ENCODE measurements at places on chromosomes 3 and 15. TPM values are rescaled to one million over a fixed set of nuclear protein-coding genes. Genes with fewer than 3 reads are reported as not detected.

DNA sequence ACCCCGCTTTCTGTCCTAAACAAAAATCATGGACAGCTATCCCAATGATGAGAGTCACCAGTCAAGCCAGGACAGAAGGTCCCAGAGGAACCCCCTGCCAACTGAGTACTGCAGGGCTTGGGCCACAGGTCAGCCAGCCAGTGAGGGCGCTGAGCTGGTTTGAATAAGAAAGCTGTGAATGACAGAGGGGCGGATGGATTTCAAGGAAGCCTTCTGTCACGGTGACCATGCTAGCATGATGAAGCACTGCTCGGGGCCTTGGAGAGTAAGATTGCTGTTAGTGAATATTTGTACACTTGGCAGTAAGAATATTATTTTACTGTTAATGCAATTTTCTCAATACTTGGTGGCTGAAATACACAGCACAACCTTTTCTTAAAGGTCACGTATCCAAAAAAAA lies 734.0 kb upstream of the NR2F2 start:
- H3K4me1 ChIP-seq: no peaks in the 10 kb centered on the region
- H3K4me3 ChIP-seq: no peak overlapping the region
- no peaks in the 10 kb centered on the region for H3K27me3 ChIP-seq
- no peaks in the 10 kb centered on the region for H3K36me3 ChIP-seq

The ADPRH gene
- 32.0 TPM for total RNA-seq

The TYRO3 gene
- total RNA-seq: 17.3 TPM

DNA sequence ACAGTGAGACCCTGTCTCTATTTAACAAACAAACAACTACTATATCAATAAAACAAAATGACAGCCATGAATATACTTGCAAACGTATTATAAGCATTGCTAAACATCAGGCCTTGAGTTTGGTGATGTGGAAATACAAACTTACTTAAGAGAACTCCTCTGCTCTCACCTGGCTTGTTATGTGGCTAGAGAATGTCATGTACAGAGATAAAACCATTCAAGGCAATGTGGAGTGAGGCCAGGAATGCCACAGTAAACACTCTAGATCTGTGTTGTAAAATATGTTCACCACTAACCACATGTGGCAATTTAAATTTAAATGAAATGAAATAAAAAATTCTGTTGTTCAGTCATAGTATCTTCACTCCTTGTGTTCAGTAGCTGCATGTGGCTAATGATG lies 22.7 kb upstream of the RARB start:
- H3K4me3 ChIP-seq: no peak overlapping the region
- no peaks in the 10 kb centered on the region for H3K27me3 ChIP-seq
- no peak for DNase-seq

DNA sequence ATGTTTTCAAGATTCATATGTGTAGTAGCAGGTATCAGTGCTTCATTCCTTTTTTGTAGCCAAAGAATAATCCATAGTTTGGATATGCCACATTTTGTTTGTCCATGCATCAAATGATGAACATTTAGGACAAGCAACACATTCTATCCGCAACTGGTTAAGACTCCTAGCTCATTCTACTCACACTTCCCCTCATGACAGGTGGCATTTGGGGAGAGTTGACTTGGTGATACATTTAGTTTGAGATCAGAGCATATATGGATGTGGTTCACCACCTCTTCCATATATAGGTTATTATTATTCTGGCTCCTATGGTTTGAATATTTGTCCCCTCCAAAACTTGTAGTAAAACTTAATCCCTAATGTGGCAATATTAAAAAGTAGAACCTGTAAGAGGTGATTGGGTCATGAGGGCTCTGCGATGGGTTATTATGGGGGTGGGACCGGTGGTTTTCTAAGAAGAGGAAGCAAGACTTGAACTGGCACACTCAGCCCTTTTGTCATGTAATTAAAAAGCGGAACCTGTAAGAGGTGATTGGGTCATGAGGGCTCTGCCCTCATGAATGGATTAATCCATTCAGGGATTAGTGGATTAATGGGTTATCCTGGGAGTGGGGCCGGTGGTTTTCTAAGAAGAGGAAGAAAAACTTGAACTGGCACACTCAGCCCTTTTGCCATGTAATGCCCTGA lies 75.3 kb upstream of the HRH1 start:
- H3K36me3 ChIP-seq: no peaks in the 10 kb centered on the region
- H3K27me3 ChIP-seq: no peaks in the 10 kb centered on the region
- no peak overlapping the region for H3K4me3 ChIP-seq
- no peak overlapping the region for H3K27ac ChIP-seq
- H3K4me1 ChIP-seq: no peaks in the 10 kb centered on the region

DNA sequence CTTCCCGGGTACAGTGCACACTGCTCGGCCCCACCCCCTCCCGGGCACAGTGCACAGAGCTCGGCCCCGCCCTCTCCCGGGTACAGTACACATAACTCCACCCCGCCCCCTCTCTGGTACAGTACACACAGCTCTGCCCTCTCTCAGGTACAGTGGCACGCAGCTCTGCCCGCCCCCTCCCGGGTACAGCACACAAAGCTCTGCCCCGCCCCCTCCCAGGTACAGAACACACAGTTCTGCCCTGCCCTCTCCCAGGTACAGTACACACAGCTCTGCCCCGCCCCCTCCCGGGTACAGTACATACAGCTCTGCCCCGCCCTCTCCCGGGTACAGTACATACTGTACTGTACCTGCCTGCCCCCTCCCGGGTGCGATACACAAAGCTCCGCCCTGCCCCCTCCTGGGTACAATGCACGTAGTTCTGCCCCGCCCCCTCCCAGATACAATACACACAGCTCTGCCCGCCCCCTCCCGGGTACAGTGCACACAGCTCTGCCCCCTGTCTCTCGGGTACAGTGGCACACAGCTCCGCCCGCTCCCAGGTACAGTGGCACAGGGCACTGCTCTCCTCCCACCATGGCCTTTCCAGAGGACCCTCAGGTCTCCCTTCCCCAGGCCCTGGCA lies 16.4 kb upstream of the PRR20G start:
- no peaks in the 10 kb centered on the region for H3K27me3 ChIP-seq
- H3K27ac ChIP-seq: no peak overlapping the region
- no peaks in the 10 kb centered on the region for H3K36me3 ChIP-seq
- peaks cover 5% of the 10 kb centered on the region for H3K4me1 ChIP-seq

The MCTP2 gene
- total RNA-seq: 36.1 TPM

The SSR3 gene
- total RNA-seq: 158 TPM

The MELTF gene
- 5.2 TPM for total RNA-seq

DNA sequence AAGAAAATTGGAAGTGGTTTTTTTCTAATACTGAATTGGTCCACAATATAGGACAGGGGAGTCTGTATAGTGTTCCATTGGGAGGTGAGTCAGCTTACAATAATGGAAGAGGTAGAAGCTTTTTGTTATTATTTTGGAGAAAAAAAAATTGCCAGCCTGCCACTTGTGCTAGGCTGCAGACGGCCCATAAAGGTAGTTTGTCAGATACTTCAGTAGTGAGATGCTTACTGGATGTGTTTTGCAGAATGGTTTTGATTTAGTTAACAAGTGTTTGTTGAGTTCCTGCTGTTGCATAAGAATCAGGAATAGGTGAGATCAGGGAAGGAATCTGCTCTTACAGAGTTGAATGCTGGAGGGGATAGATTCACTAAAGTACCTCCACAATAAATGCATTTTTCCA lies 1.0 kb downstream of the DTWD1 start:
- peaks cover 9% of the 10 kb centered on the region for H3K36me3 ChIP-seq
- H3K27me3 ChIP-seq: no peaks in the 10 kb centered on the region
- peak overlapping the region; percentile 94 for H3K27ac ChIP-seq
- H3K4me3 ChIP-seq: peak overlapping the region; percentile 78
- peaks cover 23% of the 10 kb centered on the region for H3K4me1 ChIP-seq

DNA sequence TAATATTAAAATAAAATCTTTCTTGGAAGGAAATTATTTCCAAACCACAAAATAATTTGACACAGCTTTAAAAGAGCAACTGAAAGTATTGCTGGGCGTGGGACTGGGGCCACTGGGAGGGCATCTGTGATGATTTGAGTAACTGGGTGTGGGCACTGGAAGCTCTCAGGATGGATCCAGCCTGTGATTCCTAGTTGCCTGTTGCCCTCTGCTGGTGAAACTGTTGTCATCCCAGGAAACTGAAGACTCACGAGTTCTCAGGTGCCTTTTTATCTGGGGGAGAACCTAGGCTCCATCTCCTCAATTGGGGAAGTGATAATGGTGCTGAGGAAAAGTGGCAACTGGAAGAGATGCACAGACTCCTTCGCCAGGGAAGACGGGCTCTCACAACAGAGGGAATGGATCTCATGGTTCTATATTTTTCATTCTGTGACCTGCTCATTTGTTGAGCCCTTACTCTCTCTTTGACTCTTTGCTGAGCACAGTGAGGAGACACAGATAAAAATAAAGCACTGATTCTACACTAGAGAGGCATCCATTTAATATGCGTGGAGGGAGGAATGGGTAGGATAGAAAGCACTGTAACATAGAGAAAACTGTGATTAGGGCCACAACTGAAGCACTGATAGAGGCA lies 61.6 kb downstream of the TPRG1 start:
- H3K4me1 ChIP-seq: no peaks in the 10 kb centered on the region
- DNase-seq: peak; percentile 49
- no peaks in the 10 kb centered on the region for H3K27me3 ChIP-seq
- H3K27ac ChIP-seq: no peak overlapping the region

DNA sequence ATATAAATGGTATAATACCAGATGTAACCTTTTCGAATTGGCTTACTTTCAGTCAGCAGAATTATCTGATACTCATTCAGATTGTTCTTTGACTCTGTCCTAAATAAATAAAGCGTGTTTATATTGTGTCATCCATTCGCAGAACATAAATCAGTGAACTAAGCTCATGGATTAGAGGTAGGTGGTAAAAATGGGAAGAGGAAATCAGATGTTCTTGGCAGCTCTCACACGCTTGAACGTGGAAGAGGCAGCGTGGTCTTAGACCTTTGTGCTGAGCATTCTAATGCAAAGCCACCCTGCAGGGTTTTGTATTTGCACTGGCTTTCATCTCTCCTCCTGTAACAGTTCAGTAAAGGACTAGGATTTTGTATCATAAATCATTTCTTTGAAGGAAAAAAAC lies 441.4 kb downstream of the GABRG3 start:
- H3K4me3 ChIP-seq: no peak overlapping the region
- no peaks in the 10 kb centered on the region for H3K36me3 ChIP-seq
- no peak for DNase-seq
- H3K27ac ChIP-seq: no peak overlapping the region
- no peaks in the 10 kb centered on the region for H3K4me1 ChIP-seq
- peaks cover 4% of the 10 kb centered on the region for H3K27me3 ChIP-seq

- no peak for DNase-seq
- peaks cover 23% of the 10 kb centered on the region for H3K4me1 ChIP-seq
- H3K36me3 ChIP-seq: no peaks in the 10 kb centered on the region
- no peak overlapping the region for H3K4me3 ChIP-seq
Measured at GRCh38 chr3:88147261-88147660, 2.5 kb upstream of the C3orf38 start.

The CCR3 gene
- not detected for total RNA-seq

DNA sequence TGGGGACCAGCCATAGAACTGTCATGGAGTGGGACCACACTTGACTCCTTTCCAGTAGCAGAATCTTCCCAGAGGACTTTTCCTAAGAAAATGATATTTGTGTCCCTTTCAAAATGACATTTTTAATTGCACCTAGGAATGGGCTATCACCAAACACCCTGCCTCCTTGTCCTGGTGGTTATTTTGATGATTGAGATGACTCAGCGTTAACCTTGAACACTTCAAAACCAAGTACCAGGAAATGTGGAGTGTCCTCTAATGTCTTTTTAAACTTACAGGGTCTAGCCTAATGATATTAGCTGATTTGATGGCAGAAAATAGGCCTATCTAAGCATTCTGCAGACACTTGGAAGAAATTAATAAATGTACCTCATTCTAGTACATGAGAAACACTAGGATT lies 90.7 kb downstream of the HHLA2 start:
- no peaks in the 10 kb centered on the region for H3K27me3 ChIP-seq
- no peaks in the 10 kb centered on the region for H3K36me3 ChIP-seq
- H3K27ac ChIP-seq: no peak overlapping the region
- no peak overlapping the region for H3K4me3 ChIP-seq

DNA sequence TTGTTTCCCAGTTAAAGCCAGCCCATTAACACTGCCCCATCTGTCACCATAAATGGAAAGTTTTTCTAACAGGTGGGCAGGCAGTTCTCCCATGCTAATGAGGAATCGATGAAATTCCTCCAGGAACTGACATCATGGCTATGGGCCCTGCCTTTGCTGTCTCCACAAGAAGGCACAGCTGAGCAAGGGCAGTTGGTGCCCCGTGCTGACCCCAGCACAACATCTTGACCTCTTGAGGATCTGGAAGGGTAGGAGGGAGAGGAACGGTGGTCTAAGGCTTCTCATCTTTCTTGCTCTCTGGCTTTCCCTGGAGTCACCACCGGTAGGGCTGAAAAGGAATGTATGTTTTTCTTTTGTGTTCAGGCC lies 46.7 kb downstream of the CHCHD6 start:
- no peak overlapping the region for H3K27ac ChIP-seq
- DNase-seq: no peak
- H3K4me3 ChIP-seq: no peak overlapping the region
- H3K27me3 ChIP-seq: no peaks in the 10 kb centered on the region
- H3K36me3 ChIP-seq: no peaks in the 10 kb centered on the region
- H3K4me1 ChIP-seq: peaks cover 29% of the 10 kb centered on the region

DNA sequence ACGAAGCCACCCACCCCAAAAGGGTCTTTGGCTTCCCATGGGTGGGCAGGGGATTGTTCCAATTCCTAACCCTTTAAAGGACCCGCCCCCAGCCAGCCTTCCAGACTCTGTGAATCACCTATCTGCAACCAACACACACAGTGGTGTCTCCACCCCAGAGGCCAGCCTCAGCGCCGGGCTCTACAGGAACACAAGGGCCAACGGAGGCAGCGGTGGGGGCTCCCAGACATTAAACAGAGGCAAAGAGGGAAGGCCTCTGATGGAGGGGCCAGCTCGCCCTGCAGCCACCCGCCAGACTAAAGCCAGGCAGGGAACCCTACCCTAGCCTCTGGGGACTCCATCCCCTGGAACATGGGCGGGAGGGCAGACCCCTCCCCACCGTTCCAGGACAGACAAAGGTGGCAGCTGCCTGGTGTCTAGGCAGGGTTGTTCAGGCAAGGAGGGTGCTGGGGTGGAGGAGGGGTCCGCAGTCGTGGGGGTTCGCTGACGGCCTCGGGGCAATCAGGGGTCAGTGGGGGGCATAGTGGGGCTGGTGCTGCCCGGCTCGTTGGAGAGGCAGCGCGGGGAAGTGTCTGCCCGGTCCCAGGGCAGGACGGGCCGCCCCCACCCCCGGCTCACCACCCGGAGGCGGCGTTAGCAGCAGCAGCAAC lies 448 bp downstream of the SHISA5 start:
- peaks cover 36% of the 10 kb centered on the region for H3K4me1 ChIP-seq
- peak; percentile 53 for DNase-seq
- H3K4me3 ChIP-seq: peak overlapping the region; percentile 80
- peaks cover 17% of the 10 kb centered on the region for H3K36me3 ChIP-seq

GRCh38 chr15:98803228-98804056 lies 155.1 kb downstream of the IGF1R start:
- no peak overlapping the region for H3K4me3 ChIP-seq
- H3K27me3 ChIP-seq: no peaks in the 10 kb centered on the region
- no peaks in the 10 kb centered on the region for H3K36me3 ChIP-seq
- H3K27ac ChIP-seq: no peak overlapping the region
- peaks cover 48% of the 10 kb centered on the region for H3K4me1 ChIP-seq

The MYH15 gene
- total RNA-seq: 1.0 TPM

The BLM gene
- 2.0 TPM for total RNA-seq

DNA sequence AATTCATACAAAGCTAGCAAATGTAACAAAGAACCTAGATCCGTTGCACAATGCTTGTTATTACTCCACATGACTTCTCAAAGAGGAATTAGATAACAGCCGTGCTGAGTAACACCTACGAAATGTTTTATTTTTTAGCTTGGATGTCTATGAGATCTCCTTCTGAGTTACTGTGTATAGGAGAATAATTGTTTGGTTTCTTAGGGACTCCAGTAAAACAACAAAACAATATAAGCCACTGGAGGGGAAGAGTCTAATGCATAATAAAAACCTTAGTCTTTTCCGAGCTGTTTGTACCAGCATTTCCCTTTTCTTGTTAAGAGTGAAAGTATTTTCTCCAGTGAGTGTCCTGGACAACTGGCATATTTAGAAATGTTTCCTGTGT lies 15.6 kb downstream of the SNAP23 start:
- no peak for DNase-seq
- H3K4me3 ChIP-seq: peak overlapping the region; percentile 2
- peaks cover 33% of the 10 kb centered on the region for H3K4me1 ChIP-seq
